H9 (cell line): ENCODE measurements at places on chromosomes 3 and 15. TPM values are rescaled to one million over a fixed set of nuclear protein-coding genes. Genes with fewer than 3 reads are reported as not detected.

Gene DCLK3
- 1.4 and 1.6 TPM in 2 replicates for total RNA-seq

Gene GOLGA8O
- total RNA-seq = not detected in 2 replicates

DNA sequence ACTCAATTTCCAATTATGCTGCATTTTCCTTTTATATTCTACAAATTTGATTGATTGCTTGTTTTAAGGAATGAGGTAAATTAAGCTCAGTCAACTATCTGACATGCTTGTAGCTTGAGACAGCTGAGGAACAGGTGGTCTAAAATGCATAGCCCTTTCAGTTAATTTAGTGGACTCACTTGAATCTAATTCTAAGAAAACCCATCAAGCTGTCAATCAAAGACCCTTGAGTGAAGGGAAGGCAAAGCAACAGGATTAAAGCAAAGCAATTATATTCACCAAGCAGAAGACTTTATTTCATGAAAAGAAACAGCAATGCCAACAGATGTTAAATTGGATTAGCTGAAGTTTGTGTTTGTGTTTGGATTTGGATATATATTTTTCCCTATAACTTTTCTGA is 228.5 kb downstream of the ARPP21 start:
- H3K36me3 ChIP-seq = no peaks in the 10 kb centered on the region
- no peak overlapping the region for H3K27ac ChIP-seq
- H3K27me3 ChIP-seq = no peaks in the 10 kb centered on the region
- no peaks in the 10 kb centered on the region for H3K4me1 ChIP-seq
- no peak overlapping the region for H3K4me3 ChIP-seq

DNA sequence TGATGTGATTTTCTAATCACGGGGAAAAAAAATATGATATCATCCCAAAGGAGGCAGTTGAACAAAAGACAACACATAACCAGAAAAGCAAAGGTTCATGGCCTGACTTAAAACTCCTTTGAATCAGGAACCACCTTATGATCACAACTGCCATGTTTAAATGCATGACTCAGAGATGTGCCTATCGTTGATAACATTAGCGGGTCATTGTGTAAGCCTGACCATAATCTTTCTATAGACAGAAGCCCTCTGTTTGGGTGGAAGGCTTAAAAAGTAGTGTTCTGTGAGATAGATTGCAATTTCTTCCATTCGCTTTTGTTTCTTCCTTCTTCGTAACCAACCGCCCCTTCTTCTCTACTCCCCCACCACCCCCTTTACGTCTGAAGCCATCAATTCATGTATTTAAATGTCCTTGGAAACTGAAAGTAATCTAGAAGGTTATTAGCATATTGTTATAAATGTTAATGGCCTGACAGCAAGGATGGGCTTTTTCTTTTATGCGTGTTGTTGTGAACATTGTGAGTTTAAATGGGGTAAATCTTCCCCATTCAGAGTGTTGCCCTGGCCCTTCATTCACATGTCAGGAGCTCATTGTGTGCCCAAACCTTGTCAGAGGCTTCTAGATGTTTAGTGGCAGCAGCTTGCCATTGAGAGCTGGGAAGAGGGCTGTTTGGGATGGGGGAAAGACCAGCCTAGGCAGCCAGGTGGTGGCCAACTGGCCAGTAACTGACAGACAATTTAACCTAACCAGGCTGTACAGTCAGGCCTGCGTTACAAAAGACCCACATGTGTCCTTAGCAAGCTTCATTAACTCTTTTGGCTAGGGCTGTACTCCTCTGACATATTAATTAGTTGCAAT is 64.5 kb downstream of the EPHA3 start:
- no peak overlapping the region for H3K27ac ChIP-seq
- H3K36me3 ChIP-seq = no peaks in the 10 kb centered on the region
- no peaks in the 10 kb centered on the region for H3K27me3 ChIP-seq
- H3K4me3 ChIP-seq = no peak overlapping the region
- no peaks in the 10 kb centered on the region; the same call in 1 of the 2 replicates for H3K4me1 ChIP-seq
- DNase-seq = no peak

DNA sequence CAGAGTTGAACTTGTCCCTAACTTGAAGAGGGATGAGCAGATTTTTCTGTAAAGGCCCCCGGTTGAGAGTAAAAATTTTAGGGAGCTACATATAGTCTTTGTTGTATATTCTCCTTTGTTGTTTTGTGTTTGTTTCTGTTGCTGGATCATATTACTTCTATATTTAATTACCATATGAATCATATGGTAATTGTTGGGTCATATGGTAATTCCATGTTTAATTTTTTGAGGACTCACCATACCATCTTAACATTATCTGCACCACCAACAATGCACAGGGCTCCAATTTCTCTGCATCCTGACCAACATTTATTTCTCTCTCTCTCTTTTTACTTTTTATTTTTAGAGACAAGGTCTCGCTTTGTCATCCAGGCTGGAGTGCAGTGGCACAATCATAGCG is 7.4 kb upstream of the ZFYVE19 start:
- H3K4me1 ChIP-seq = peaks cover 12% of the 10 kb centered on the region; the same call in 1 of the 2 replicates
- H3K27me3 ChIP-seq = no peaks in the 10 kb centered on the region
- no peak overlapping the region for H3K4me3 ChIP-seq
- peaks cover 10% of the 10 kb centered on the region for H3K36me3 ChIP-seq

Gene LHFPL4
- 16.3 and 19.2 TPM in 2 replicates for total RNA-seq

GRCh38 chr15:74901612-74902063 is 5.0 kb downstream of the FAM219B start:
- peak; percentile 55 for DNase-seq
- no peak overlapping the region for H3K27ac ChIP-seq
- H3K4me1 ChIP-seq = no peaks in the 10 kb centered on the region
- H3K27me3 ChIP-seq = no peaks in the 10 kb centered on the region
- no peak overlapping the region for H3K4me3 ChIP-seq

GRCh38 chr3:126124148-126124868 is 40.4 kb upstream of the SLC41A3 start:
- no peaks in the 10 kb centered on the region for H3K36me3 ChIP-seq
- peak; percentile 79 for DNase-seq
- no peak overlapping the region for H3K27ac ChIP-seq
- no peaks in the 10 kb centered on the region for H3K4me1 ChIP-seq
- H3K27me3 ChIP-seq = no peaks in the 10 kb centered on the region

DNA sequence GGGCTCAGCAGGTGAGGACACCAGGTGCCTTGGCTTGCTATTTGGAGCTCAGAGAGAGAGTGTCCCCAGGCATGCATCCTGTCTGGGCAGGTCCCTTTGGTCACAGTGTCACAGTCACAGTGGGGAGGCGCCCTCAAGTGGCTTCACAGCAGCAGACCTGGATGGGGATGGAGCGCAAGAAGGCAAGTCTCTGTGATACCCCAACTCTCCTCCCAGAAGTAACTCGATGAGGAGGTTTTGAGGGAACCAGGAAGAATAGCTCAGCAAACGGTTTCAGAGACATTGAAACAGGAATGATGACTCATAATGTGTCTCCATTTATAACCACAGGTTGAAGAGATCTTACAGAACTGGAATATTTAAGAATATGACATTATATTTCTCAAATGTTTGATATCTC is 66.5 kb upstream of the SH3GL3 start:
- H3K27me3 ChIP-seq = no peaks in the 10 kb centered on the region
- peaks cover 3% of the 10 kb centered on the region; the same call in 1 of the 2 replicates for H3K4me1 ChIP-seq
- peaks cover 4% of the 10 kb centered on the region; the same call in 1 of the 2 replicates for H3K36me3 ChIP-seq
- H3K27ac ChIP-seq = no peak overlapping the region
- H3K4me3 ChIP-seq = no peak overlapping the region
- peak; percentile 62 for DNase-seq

GRCh38 chr3:94036909-94037507 is 8.6 kb upstream of the STX19 start:
- no peak for DNase-seq
- H3K27ac ChIP-seq = no peak overlapping the region
- no peaks in the 10 kb centered on the region for H3K4me1 ChIP-seq
- H3K4me3 ChIP-seq = no peak overlapping the region
- peaks cover under 1% of the 10 kb centered on the region; the same call in 1 of the 2 replicates for H3K36me3 ChIP-seq

GRCh38 chr15:69718916-69719315 is 266.3 kb downstream of the RPLP1 start:
- no peak for DNase-seq
- no peaks in the 10 kb centered on the region for H3K36me3 ChIP-seq
- no peaks in the 10 kb centered on the region for H3K4me1 ChIP-seq
- no peak overlapping the region for H3K27ac ChIP-seq

Gene PLSCR2
- not detected in 2 replicates for total RNA-seq

GRCh38 chr15:70475921-70476320 is 287.4 kb downstream of the UACA start:
- H3K27ac ChIP-seq = no peak overlapping the region
- no peaks in the 10 kb centered on the region for H3K36me3 ChIP-seq
- no peak for DNase-seq
- H3K4me1 ChIP-seq = no peaks in the 10 kb centered on the region

Gene GP9
- not detected in 2 replicates for total RNA-seq

Gene PPIP5K1
- total RNA-seq = 28.5 and 30.1 TPM in 2 replicates

Gene DNAH12
- total RNA-seq = not detected in 2 replicates

DNA sequence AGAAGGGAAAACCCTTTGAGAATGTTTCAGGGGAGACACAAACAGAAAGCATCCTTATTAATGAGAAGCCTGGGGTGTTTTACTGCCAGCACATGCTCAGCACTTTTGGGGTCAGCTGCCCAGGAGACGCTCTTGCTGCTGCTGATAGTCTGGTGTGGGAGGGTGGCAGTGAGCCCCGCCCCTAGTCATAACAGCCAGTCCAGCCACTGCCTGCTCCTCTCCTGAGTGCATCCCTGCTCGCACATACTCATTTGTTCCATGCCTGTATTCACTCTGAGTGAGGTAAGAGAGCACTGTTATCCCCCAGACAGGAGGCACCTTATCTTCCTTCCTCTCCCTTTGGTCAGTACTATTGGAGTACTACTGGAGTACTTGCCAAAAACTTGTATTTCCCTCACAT is 101.3 kb downstream of the ETFA start:
- no peak overlapping the region for H3K4me3 ChIP-seq
- DNase-seq = no peak
- no peaks in the 10 kb centered on the region; the same call in 1 of the 3 replicates for H3K36me3 ChIP-seq
- H3K4me1 ChIP-seq = peaks cover 2% of the 10 kb centered on the region; the same call in 1 of the 2 replicates

DNA sequence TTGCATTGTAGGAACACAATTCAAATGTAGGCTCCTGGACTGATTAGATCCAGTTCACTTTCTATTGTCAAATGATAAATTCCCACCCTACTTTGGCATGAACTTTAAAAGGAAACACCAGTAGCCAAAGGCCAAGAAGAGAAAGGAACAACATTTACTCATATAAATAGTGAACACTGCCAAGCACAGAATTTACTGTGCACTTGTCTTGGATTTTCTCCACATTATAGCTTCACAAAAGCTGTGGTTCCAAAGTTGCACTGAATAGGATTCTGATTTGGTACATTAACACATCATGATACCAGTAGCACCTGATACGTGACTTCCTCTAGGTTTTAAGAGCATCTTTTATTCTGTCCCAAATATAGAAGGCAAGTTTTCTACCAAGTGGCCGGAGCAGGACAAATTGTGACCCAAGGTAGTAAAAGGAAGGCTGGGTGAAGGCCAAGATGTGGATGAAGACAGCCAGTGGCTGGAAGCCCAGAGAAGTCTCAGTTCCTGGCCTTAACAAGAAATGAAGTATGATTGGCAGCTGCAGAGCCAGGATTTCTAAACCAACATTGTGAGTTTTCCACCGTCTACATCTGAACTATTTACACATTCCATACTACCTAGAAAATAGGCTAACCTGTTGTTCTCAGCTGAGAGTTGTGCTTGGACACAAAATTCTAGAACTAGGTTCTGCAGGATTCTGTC is 206.7 kb downstream of the THRB start:
- H3K27me3 ChIP-seq = no peaks in the 10 kb centered on the region; the same call in 1 of the 2 replicates
- no peak overlapping the region for H3K27ac ChIP-seq
- H3K36me3 ChIP-seq = no peaks in the 10 kb centered on the region
